ENCODE measurements at places on chromosomes 5 and 9.

DNA sequence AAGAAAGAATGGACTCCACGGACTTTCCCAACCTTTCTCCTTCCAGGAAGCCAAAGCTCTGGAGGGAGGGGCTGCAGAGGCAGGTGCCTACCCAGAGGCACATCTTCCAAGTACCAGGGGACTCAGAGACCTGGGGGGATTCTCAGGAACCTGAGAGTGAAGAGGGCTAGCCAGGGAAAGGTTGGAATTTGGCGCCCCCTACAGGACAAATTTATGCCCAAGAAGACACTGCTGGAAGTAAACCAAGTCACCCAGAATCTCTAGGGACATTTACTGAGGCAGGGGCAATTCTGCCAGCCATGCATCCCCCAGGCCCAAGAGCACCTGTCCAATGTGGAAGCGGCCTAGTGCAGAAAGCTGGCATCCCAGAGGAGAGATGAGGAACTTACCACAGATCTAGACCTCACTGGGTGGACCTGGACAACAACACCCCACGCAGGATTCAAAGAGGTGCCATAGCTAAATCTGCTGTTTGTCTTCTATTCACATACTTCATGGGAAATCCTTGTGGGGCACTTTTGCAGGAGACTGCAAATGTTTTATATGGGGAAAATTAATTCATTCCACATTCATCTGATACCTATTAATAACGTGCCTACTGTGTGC is 25.9 kb upstream of the IDNK start:
- no peak for DNase-seq

GRCh38 chr5:32360906-32361305 is 48.2 kb upstream of the MTMR12 start:
- DNase-seq = no peak

DNA sequence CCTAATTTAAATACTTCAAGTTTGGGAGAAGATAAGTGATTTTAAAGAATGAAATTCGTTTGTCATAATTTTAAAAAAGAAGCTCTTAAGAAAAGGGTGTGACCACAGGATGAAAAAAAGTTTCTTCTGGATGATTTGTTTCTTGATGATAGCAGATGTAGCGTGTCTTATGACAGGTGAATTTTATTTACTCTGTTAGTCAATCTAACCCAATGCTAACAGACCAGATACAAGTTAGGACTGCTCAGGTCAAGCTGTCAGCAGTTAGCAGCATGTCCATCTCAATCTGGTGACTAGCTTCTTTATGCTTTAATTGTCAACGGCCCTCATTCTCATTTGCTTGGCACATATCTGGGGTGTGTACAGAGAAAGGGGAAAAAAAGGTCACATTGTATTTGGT is 456.0 kb downstream of the BNC2 start:
- DNase-seq = no peak

- DNase-seq = no peak
Observed at GRCh38 chr9:130938184-130938651, 829 bp downstream of the FIBCD1 start.

DNA sequence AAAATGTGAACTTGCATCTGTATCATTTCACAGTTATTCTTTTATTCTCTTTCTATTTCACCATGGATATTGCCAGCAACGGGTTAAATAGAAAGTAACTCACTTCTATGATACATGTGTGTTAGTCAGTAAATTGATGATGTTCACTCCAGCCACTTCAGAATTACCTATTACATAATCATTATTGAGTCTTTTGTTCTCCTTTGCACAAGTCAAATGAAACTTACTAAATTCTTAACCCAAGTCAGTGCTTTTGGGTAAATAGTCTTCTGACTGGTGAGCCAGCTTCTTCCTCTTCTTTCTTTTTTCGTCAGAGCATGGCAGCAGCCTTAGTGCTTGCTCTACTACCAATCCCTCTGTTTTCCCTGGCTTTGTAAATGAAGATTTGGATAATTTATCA is 344.3 kb downstream of the RAB3C start:
- no peak for DNase-seq

GRCh38 chr9:33044677-33045282 is 19.7 kb downstream of the DNAJA1 start:
- DNase-seq = no peak
